CD4-positive, CD25-positive, alpha-beta regulatory T cell (primary cell): ENCODE measurements at places on chromosomes 5 and 9. TPM values are rescaled to one million over a fixed set of nuclear protein-coding genes. Genes with fewer than 3 reads are reported as not detected.

Gene DEPDC1B
- polyA plus RNA-seq = 1.3 TPM

Gene FAM78A
- 23.0 TPM for polyA plus RNA-seq

GRCh38 chr5:89147031-89147430, 264.0 kb upstream of the MEF2C start:
- H3K4me3 ChIP-seq = no peak overlapping the region
- no peaks in the 10 kb centered on the region for H3K4me1 ChIP-seq
- H3K27ac ChIP-seq = no peak overlapping the region
- no peaks in the 10 kb centered on the region for H3K36me3 ChIP-seq
- no peaks in the 10 kb centered on the region for H3K27me3 ChIP-seq
- no peak for DNase-seq

- H3K36me3 ChIP-seq = no peaks in the 10 kb centered on the region
- H3K4me1 ChIP-seq = peaks cover 4% of the 10 kb centered on the region
- H3K27ac ChIP-seq = no peak overlapping the region
- no peak for DNase-seq
- H3K4me3 ChIP-seq = no peak overlapping the region
Measured at GRCh38 chr5:133421394-133421793, 190.9 kb downstream of the FSTL4 start.

DNA sequence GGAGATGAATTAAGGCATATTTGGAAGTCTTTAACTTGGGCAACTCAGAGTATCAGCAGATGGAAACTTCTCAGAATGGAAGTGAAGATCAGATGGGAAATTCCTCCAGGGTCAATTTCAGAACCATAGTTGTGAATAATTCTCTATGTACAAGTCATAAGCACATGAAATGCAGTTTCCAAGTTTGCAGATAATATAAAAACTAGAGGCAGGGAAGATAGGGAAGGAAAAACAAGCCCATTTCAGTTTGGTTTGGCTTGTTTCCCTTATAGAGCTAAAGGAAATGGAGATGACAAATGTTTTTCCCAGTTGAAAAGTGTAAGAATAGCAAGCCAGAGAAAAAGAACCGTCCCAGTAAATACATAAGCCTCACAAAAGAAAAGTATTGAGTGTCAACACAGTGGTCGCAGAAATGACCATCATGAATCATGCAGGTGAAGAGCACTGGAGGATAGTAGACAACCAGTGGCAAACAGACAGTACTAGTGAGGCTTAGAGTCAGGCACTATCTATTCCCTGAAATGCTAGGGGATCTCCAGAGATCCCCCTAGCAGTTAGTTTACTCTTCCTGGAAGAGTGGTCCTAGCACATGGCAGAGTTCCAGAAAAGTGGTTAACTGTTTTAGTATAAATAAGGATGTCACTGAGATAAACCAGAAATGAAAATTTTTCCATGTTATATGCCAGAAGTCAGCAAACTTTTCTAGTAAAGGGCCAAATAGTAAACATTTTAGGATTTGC, 245.9 kb downstream of the SAXO1 start:
- no peak overlapping the region for H3K4me3 ChIP-seq
- no peak overlapping the region for H3K27ac ChIP-seq
- no peaks in the 10 kb centered on the region for H3K36me3 ChIP-seq
- no peak for DNase-seq
- H3K4me1 ChIP-seq = no peaks in the 10 kb centered on the region

GRCh38 chr9:16675131-16675530, 195.3 kb downstream of the BNC2 start:
- H3K4me3 ChIP-seq = no peak overlapping the region
- H3K4me1 ChIP-seq = no peaks in the 10 kb centered on the region
- H3K27me3 ChIP-seq = no peaks in the 10 kb centered on the region
- DNase-seq = no peak
- H3K27ac ChIP-seq = no peak overlapping the region
- no peaks in the 10 kb centered on the region for H3K36me3 ChIP-seq

- DNase-seq = peak; percentile 28
- H3K27me3 ChIP-seq = no peaks in the 10 kb centered on the region
- H3K4me1 ChIP-seq = peaks cover 27% of the 10 kb centered on the region
- H3K4me3 ChIP-seq = peak overlapping the region; percentile 88
Measured at GRCh38 chr9:96450613-96451528, 902 bp downstream of the HABP4 start.

- H3K27me3 ChIP-seq = no peaks in the 10 kb centered on the region
- peaks cover 3% of the 10 kb centered on the region for H3K4me1 ChIP-seq
- H3K36me3 ChIP-seq = no peaks in the 10 kb centered on the region
- DNase-seq = no peak
Measured at GRCh38 chr5:152004095-152004494, 79.4 kb upstream of the GLRA1 start.
